ENCODE measurements at places on chromosomes 3 and 15. TPM values are rescaled to one million over a fixed set of nuclear protein-coding genes. Genes with fewer than 3 reads are reported as not detected.
A peak's percentile ranks its signal among the peaks of the same experiment; 100 is the strongest.

- DNase-seq = no peak
Observed at GRCh38 chr15:65947041-65947440, 77.8 kb downstream of the RAB11A start.

- DNase-seq = no peak
Observed at GRCh38 chr15:63719281-63719680, 114.5 kb downstream of the HERC1 start.

GRCh38 chr3:151919030-151919328 lies 45.5 kb downstream of the SUCNR1 start:
- DNase-seq = no peak

DNA sequence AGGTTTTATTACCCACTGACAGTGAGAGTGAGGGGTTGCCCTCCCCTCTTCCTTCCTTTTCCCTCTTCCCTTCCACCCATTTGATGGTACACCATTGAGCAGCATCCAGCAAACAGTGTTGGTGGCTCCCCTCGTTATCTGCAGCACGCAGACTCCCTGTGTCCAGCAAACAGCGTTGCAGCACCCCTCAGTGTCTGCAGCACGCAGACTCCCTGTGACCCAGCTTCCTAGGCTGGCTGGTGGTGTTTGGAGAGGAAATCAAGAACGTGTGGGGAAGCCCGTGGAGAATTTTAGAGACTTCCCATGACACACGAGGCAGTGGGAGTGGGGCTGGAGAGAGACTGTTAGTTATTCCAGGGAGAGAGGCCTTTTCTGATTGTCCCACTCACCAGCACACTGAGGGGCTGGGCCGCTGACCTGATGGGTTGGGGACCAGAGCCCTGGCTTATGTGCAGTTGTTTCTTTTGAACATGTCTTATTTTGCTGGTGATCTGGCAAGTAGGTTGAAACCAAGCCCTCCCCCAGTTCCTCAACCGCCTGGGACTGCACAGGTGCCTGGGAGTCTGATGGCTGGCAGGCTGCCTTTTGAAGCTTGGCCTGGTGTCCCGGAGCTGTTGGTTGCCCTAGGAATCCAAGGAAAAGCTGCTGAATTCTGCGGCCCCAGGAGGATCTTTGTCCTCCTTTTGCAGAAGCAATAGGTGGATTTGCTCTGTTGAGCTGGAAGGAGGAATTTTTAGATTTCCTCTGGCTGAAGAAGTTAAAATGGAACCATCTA lies 19.0 kb downstream of the APBA2 start:
- no peak for DNase-seq

- no peak for DNase-seq
Observed at GRCh38 chr3:31937225-31937624, 43.8 kb downstream of the OSBPL10 start.

GRCh38 chr3:156341831-156342416 lies 213.0 kb downstream of the SSR3 start:
- DNase-seq = no peak

GRCh38 chr3:153599685-153600084 lies 437.7 kb downstream of the RAP2B start:
- peak; percentile 81 for DNase-seq

- no peak for DNase-seq
Observed at GRCh38 chr3:21894459-21895340, 143.7 kb upstream of the ZNF385D start.

DNA sequence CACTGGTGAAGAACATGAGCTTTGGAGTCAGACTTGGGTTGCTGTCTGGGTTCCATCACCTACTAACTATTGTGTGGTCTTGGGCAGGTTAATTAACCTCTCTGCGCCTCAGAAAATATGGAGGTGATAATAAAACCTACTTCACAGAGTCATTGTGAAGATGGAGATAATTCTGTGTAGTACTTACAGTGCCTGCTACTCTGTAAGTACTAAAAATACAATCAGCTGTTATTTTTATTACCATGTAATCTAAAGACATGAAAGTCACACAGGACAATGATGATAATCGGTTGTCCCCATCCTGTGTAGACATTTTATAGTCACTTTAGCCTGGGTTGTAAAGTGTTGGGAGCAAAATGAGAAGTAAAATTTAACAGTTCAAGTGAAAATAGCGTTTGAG lies 334.1 kb downstream of the THSD4 start:
- no peak for DNase-seq

GRCh38 chr3:192409201-192409837 lies 318.0 kb downstream of the FGF12 start:
- DNase-seq = no peak

GRCh38 chr3:134938029-134938525 lies 143.0 kb downstream of the EPHB1 start:
- DNase-seq = no peak

DNA sequence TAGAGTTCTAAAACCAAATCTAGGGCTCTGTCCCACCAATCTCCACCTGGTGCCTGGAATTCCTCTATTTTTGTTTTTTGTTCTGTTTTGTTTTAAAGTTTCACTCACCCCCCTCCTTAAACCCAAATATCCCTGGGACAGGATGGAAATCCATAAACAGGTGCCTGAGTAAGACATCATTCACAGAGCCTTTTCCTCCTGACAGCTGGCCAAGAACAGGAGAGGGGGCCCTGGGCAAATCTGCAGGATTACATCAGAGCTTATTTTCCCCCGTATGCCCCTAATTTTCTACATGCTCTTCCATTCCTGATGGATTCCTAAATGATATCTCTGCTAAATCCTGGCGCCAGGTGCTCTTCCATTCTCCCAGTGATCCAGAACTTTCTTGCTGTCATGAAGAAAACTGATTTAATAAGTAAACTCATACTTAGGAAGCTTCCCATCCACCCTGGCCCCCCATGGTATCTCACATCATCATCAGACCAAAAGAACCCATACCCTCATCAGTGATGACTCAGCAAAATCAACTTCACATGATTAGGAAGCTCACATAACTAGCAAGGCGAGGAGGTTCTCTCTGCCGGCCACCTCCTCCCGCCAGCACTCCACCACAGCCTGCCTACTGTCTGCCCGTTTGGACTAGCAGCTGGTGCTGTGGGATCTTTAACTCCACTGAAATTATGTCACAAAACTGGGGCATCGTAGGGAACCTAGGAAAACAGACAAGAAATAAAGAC lies 61.0 kb downstream of the LIPC start:
- no peak for DNase-seq

DNA sequence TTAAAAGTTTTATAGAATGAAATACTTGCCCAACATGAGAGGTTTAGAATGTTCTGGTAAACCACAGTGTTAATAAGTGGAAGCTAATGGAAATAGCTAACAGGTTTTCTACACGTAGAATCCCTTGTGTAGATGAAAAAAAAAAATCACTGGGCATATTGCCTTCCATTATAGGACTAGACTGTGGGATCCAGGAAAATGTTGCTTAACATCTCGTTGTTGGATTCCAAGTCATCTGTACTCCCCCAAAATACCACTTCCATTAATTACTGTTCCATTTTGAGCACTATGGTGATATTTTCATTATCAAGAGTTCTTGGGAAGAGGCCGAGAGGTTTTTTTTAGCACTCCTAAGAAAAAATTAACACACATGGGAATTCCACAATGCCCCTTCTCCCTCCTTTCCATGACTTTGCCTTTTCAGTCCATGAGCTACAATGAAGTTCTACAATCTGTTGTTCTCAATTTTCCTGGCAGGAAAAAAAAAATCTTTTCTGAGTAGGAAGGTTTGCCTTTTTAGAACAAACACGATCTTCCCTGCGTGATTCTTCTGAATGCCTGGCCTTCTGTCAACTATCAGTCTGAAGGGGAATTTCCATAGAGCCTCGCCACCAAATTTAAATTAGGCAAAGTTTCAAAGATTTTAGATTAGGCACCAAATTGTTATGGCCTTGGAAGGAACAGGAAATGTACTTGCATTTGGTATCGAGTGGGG lies 74.4 kb upstream of the CTDSPL start:
- DNase-seq = no peak

DNA sequence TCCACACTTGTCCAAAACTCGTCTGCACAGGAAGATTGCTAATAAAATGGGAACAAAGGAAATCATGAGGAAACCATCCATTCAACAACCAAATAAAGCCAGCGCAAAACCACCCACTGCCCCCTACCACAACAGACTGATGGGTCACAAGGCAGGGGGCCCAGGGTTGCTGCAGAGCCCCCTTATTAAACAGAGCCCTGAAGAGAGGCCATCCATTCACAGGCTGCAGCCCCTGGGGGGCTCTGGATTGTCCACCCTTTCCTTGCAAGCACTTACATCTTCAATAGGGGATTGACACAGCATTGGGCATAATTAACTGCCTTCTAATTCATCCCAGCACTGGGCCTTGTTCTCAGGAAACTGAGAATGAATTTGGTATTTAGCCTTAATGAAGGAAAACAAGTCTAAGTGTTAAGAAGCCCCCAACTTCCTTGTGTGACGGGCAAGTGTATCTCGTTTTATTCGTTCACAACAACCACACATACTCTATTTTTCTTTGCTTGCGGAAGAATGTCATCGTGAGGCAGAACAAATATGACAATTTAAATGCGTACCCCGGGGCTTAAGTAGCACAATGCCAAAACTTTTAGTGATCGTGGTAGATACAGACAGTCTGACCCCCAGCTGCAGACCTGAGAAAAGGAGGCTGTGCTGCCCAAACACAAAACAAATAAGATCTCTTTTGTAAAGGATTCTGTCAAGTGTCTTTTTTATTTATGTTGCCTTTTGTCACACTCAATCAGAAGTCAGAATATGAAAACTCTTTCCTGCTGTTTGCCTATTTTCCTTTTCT lies 144.0 kb downstream of the SEMA6D start:
- no peak for DNase-seq

GRCh38 chr15:75036212-75036616 lies 12.8 kb downstream of the PPCDC start:
- peak; percentile 80 for DNase-seq

GRCh38 chr3:189530822-189531221 lies 100.4 kb upstream of the TP63 start:
- no peak for DNase-seq

GRCh38 chr3:41200669-41201021 lies 1.3 kb downstream of the CTNNB1 start:
- DNase-seq = peak; percentile 13

GRCh38 chr15:53527996-53528395 lies 231.5 kb downstream of the WDR72 start:
- DNase-seq = no peak

- DNase-seq = peak; percentile 71
Observed at GRCh38 chr3:123406598-123406997, 42.3 kb downstream of the ADCY5 start.

- DNase-seq = peak; percentile 45
Observed at GRCh38 chr3:146326875-146327543, 76.1 kb upstream of the PLSCR4 start.

DNA sequence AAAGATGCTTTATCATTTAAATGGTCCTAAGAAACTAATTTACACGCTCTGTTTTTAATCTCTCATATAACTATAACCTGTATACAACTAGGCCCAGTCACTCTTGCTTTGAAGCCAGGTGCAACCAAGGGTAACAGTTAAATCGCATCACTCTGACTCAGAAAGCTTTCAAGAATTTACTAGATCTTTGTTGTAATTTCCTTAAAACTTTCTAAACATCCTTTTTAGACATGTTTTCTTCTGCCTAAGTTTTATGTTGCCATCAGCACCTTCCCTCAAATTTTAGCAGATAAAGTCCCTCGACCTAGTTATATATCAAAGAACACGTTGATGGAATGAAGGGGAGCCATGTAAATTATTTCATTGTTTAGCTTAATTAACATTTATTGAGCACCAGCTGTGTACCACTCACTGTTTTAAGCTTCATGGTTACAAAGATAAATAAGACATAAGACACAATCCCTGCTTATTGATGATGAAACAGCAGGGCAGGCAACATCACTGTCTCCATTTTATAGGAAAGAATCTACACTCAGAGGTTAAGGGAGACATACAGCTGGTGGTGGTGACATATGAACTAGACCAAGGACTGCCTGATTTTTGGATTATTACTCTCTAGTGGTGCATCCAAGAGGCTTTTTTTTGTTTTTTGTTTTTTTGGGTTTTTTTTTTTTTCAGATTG lies 101.0 kb downstream of the CD200R1L start:
- no peak for DNase-seq

- no peak for DNase-seq
Observed at GRCh38 chr3:17075907-17076306, 191.2 kb downstream of the PLCL2 start.

Gene MKRN2OS
- total RNA-seq = 8.2 TPM

Gene CCDC14
- 34.8 TPM for total RNA-seq

Gene C3orf85
- total RNA-seq = not detected

Gene DAZL
- not detected for total RNA-seq

Gene SQOR
- total RNA-seq = 29.4 TPM

Gene TP63
- total RNA-seq = 0.06 TPM

Gene TTLL13
- total RNA-seq = 0.32 TPM

Gene USP8
- 62.6 TPM for total RNA-seq

Gene DPPA2
- total RNA-seq = not detected

Gene HACL1
- total RNA-seq = 22.5 TPM

Gene TMCO5A
- total RNA-seq = 0.14 TPM

Data from mucosa of gallbladder (tissue), 1 donor.